ENCODE measurements at places on chromosomes 12 and 14. TPM values are rescaled to one million over a fixed set of nuclear protein-coding genes. Genes with fewer than 3 reads are reported as not detected.

TAS2R9 gene
- 0.19 TPM for total RNA-seq

ESRRB gene
- 0.25 TPM for total RNA-seq

MYF5 gene
- total RNA-seq, result not detected

DNA sequence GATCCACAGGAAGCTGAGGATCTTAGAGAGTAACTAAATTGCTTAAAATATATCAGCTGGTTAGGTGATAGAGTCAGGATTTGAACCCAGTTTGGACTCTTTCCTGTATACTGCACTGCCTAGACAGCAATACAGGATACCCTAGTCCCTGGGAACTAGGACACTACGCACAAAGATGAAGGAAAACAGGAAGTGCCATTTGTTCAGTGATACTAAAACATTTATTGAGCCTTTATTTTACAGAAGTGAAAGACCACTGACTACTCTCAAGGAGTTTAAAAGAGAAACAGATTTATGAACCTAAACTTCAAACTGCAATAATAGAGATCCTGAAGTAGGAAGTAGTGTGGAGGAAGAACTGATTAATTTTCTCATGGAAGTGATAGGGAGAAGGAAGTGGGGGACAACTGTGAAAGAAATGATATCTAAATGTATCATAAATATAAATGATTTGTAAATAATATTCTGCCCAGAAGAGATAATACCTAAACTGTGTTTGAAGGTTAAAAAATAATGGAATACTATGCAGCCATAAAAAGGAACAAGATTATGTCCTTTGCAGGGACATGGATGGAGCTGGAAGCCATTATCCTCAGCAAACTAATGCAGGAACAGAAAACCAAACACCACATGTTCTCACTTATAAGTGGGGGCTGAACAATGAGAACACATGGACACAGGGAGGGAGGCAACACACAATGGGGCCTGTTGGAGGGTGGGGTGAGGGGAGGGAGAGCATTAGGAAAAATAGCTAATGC lies 18.2 kb downstream of the MSRB3 start:
- no peak overlapping the region for H3K4me3 ChIP-seq
- DNase-seq, result no peak
- H3K4me1 ChIP-seq, result no peaks in the 10 kb centered on the region
- H3K27ac ChIP-seq, result no peak overlapping the region
- no peaks in the 10 kb centered on the region for H3K27me3 ChIP-seq

LMNTD1 gene
- not detected for total RNA-seq

- H3K27me3 ChIP-seq, result no peaks in the 10 kb centered on the region
- H3K4me1 ChIP-seq, result peaks cover 4% of the 10 kb centered on the region
- H3K36me3 ChIP-seq, result peaks cover 33% of the 10 kb centered on the region
- H3K4me3 ChIP-seq, result no peak overlapping the region
- H3K27ac ChIP-seq, result no peak overlapping the region
Observed at GRCh38 chr14:35034440-35034833, 11.6 kb upstream of the FAM177A1 start.

Data from Karpas-422 (cell line).